ENCODE measurements at places on chromosomes 2 and 18.

DNA sequence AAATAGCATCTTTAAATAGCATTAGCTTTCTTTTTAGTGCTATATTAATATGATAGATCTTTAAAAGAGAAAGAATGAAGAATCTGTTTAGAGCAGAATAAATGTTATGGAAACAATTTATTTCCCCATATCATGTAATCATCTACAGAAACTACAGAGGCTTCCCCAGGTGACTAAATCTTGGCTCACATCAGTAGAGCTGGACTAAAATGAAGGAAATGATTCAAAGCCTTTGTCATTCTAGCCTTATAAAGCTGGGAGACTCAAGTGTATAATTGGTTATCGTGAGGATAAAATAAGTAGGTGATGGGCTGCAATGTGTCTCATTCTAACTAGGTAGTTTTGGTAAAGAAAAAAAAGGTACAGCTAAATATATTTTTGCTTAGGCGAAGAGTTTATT is 83.2 kb upstream of the UNC80 start:
- DNase-seq, result no peak

- DNase-seq, result no peak
Observed at GRCh38 chr2:16241166-16242160, 301.1 kb downstream of the MYCN start.

- no peak for DNase-seq
Observed at GRCh38 chr2:128406736-128407554, 88.3 kb upstream of the HS6ST1 start.

- DNase-seq, result no peak
Observed at GRCh38 chr2:52034706-52035105, 1002.8 kb upstream of the NRXN1 start.

- no peak for DNase-seq
Observed at GRCh38 chr18:6624271-6624660, 105.2 kb upstream of the ARHGAP28 start.

- no peak for DNase-seq
Observed at GRCh38 chr2:238650536-238650935, 197.3 kb upstream of the TWIST2 start.

DNA sequence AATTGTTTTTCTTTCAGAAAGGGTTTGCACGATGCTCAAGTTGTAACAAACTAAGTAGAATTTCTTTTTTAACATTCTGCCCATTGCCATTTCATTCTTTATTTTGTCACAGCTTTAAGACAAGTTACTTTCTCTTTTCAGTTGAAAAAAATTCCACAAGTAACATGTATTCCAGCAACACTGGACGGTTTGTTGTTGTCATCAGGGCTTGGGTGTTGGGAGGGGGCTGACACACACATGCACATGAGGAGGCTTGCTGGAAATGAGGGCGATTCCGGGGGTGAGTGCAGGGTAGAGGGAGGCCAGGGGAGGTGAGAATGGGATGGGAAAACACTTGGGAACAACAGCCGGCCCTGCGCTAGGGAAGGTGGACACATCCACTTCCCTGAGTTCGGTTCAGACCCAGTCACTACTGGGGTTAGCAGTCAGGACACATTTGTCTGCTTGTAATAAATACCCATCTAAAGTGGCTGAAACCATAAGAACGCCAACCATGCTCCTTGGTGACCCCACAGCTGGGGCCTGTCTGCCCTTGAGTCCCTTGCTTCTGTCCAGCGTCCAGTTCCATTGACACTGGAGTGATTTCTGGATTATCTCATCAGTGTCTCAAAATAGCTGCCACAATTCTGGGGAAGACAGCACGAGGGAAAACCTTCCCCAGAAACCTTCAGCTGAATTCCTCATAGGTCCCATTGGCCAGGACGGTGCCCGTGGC is 141.8 kb upstream of the BCL2L11 start:
- no peak for DNase-seq

DNA sequence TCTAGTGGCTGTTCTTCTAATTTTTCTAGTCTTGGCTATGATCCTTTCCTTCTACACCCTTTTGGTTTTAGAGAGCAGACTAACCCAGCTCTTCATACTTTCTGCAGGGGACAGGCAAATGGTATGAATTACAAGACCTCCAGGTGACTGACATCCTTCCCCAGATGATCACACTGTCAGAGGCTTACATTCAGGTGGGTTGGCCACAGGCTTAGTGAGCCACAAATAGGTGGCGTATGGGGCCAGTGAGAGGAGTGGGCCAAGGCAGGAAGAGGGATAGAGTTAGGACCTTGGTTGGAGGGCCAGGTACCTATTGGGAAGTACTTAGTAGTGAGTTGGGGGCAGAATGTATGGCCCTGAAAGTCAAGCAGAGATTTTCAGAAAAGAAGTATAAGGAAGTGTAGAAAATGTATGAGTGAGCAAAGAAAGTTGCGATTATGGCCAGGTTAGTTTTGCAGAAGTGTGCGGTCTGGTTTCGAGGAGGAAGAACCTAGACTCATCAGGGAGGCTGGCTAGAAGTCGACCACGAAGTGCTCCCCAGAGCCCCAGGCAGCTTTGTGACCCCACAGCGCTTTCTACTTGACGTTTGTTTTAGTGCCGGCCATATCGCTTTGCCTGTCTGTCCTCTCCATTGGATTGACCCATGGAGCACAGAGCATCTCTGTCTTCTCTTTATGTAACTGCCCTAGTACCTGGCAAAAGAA is 20.0 kb downstream of the SFTPB start:
- DNase-seq, result no peak

DNA sequence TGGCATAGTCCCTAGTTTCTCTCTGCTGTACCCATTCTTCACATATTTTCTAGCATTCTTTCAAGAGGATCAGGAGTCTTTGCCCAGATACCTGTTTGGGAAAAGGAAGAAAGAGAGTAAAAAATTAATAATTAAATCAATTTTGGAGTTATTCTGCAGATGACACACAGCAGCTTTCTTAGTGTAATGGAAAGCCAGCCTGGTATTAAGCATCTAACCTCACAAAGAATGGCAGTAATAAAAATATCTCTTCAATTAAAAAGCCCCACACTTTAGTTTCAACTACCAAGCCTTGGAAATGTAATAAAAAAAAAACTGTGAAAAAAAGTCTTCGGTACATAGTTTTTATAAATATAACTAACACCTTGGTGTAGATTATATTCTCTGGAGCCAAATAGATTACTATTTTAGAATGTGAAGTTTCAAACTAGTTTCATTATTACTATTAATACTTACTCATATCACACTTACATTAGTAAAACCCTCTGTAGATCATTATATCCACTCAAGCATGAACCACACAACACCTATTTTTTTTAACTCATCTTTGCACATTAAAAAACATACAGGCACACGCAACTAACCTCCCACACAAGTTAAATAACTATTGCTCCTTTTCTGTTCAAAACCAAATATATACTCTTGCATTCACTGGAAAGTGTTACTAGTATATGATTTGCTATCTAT is 90.9 kb downstream of the GPD2 start:
- no peak for DNase-seq

DNA sequence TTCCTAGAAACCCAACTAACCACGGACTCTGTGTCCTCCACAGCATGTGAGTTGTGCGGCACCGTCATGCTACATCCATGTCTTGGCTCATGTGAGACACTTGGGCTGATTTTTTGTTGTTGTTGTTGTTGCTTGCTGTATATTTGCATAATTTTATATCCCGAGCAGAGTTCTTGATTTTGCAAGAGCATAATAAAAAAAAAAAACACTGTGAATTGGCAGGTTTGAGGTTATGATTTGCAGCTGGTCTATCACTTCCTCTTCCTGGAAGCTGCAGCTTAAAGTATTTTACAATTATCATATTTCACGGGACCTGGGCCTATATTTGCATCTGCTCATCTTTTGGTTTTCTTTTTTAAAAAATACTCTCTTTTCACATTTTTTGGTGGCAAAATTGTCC is 142.3 kb upstream of the NRP2 start:
- DNase-seq, result no peak

- no peak for DNase-seq
Observed at GRCh38 chr2:46849046-46849715, 66.4 kb downstream of the MCFD2 start.

DNA sequence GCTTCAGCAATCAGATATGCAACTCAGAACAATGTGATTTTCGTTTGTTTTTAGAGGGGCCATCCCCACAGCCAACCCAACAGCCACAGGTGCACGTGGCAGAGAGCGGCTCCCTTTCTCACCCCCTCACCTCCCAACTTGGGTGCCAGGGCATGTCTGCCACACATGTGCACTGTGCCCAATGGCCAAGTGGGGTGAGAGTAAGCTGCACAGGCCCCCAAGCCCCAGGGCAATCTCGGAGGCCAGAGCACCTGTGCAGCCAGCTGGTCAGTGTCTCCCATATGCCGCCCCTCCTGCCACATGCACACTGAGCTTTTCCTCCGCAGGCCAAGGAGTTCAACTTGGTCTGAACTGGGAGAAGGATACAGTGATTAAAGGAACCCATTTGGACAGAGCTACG is 1130.2 kb downstream of the DSC3 start:
- DNase-seq, result no peak

GRCh38 chr18:33821503-33821902 is 243.5 kb downstream of the ASXL3 start:
- no peak for DNase-seq

- no peak for DNase-seq
Observed at GRCh38 chr18:24010673-24011072, 3.9 kb upstream of the TTC39C start.

Measured in dorsolateral prefrontal cortex (tissue), 122 donors.